Effector memory CD8-positive, alpha-beta T cell (primary cell): ENCODE measurements at places on chromosomes 4 and X.

- no peak overlapping the region for H3K27ac ChIP-seq
- no peak overlapping the region for H3K4me3 ChIP-seq
- no peak for DNase-seq
- H3K27me3 ChIP-seq, result no peaks in the 10 kb centered on the region
These were observed 73.7 kb downstream of the SPCS3 start for GRCh38 chr4:176393306-176394013.

GRCh38 chr4:63296773-63297172 lies 1112.5 kb downstream of the TECRL start:
- H3K4me1 ChIP-seq, result no peaks in the 10 kb centered on the region
- H3K4me3 ChIP-seq, result no peak overlapping the region
- H3K27ac ChIP-seq, result no peak overlapping the region
- no peaks in the 10 kb centered on the region for H3K27me3 ChIP-seq

- no peaks in the 10 kb centered on the region for H3K27me3 ChIP-seq
- peak overlapping the region; percentile 91 for H3K27ac ChIP-seq
- peaks cover 8% of the 10 kb centered on the region for H3K36me3 ChIP-seq
- DNase-seq, result peak; percentile 65
These were observed 16.4 kb upstream of the RUFY3 start for GRCh38 chr4:70705183-70706043.

DNA sequence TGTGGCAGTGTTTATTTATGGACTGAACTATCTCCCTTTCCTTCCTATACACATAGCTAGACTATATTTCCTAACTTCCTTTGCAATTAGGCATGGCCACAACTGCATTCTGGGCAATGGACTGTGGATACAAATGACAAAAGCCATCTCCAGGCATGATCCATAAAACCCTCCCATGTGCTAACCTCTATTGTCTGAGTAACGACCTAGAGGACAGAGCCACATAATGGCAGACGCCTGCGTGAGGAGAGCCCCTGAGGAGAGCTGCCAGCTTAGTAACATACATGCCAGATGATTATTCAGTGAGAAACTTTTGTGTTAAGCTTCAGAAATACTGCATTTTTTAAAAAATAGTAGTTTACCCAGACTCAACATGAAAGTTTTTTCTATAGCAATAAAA lies 142.9 kb downstream of the ADGRA3 start:
- no peak overlapping the region for H3K4me3 ChIP-seq
- H3K27me3 ChIP-seq, result no peaks in the 10 kb centered on the region
- no peak overlapping the region for H3K27ac ChIP-seq

- no peaks in the 10 kb centered on the region for H3K27me3 ChIP-seq
- no peak overlapping the region for H3K27ac ChIP-seq
- no peak overlapping the region for H3K4me3 ChIP-seq
- H3K36me3 ChIP-seq, result no peaks in the 10 kb centered on the region
These were observed 2088.7 kb upstream of the AGA start for GRCh38 chr4:179530958-179531357.

- H3K27me3 ChIP-seq, result no peaks in the 10 kb centered on the region
- H3K4me1 ChIP-seq, result no peaks in the 10 kb centered on the region
- H3K27ac ChIP-seq, result no peak overlapping the region
- DNase-seq, result no peak
- no peaks in the 10 kb centered on the region for H3K36me3 ChIP-seq
- H3K4me3 ChIP-seq, result no peak overlapping the region
These were observed 28.4 kb downstream of the APBB2 start for GRCh38 chr4:41185614-41186592.

- DNase-seq, result no peak
- H3K36me3 ChIP-seq, result no peaks in the 10 kb centered on the region
- no peak overlapping the region for H3K27ac ChIP-seq
- no peaks in the 10 kb centered on the region for H3K27me3 ChIP-seq
- H3K4me1 ChIP-seq, result no peaks in the 10 kb centered on the region
These were observed 61.3 kb upstream of the NFKB1 start for GRCh38 chr4:102439812-102440211.

GRCh38 chr4:126405369-126405982 lies 1090.7 kb downstream of the FAT4 start:
- H3K4me1 ChIP-seq, result no peaks in the 10 kb centered on the region
- no peak overlapping the region for H3K27ac ChIP-seq
- no peaks in the 10 kb centered on the region for H3K36me3 ChIP-seq
- no peaks in the 10 kb centered on the region for H3K27me3 ChIP-seq
- no peak overlapping the region for H3K4me3 ChIP-seq

DNA sequence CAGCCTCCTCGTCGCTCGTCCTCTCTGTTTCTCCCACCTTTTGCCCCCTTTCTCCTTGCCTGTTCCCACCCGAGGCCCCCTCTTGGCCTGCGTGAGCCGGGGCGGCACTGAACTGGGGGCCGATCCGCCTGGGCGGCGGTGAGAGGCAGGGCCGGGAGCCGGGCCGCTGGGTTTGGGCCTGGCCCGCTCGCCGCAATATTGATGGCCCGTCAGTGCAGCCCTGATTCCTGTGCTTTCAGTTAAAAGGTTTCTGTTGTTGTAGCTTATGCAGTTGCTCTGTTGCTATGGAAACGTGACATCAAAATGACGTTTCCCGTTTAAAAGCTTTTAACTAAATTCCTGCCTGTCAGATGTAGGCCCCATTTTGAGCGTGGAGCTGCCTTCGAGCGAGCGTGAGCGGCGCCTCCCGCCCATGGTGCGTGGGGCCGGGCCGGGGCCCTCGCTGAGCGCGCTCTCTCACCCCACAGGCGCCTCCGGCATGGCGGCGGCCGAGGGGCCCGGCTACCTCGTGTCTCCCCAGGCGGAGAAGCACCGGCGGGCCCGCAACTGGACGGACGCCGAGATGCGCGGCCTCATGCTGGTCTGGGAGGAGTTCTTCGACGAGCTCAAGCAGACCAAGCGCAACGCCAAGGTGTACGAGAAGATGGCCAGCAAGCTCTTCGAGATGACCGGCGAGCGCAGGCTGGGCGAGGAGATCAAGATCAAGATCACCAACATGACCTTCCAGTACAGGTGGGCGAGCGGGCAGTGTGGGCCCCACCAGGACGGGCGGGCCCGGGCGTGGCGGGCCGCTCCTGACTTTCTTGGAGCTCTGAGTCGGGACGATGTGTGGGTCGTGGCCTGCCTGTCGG lies at the start of gene MSANTD1:
TSS of gene MSANTD1 (plus strand) at position 349 of the 851 bp plus-strand sequence. CDS start at position 413, 64 bp downstream.
- no peaks in the 10 kb centered on the region for H3K36me3 ChIP-seq
- H3K4me1 ChIP-seq, result no peaks in the 10 kb centered on the region
- H3K27ac ChIP-seq, result no peak within 1 kb of the TSS
- no peak within 1 kb of the TSS for H3K4me3 ChIP-seq
- no peak for DNase-seq

GRCh38 chrX:56519642-56520041 lies 43.8 kb upstream of the UBQLN2 start:
- DNase-seq, result no peak
- no peaks in the 10 kb centered on the region for H3K4me1 ChIP-seq
- H3K36me3 ChIP-seq, result no peaks in the 10 kb centered on the region
- no peak overlapping the region for H3K4me3 ChIP-seq
- H3K27me3 ChIP-seq, result no peaks in the 10 kb centered on the region

- H3K4me1 ChIP-seq, result no peaks in the 10 kb centered on the region
- H3K27me3 ChIP-seq, result no peaks in the 10 kb centered on the region
- H3K4me3 ChIP-seq, result no peak overlapping the region
- no peaks in the 10 kb centered on the region for H3K36me3 ChIP-seq
These were observed 1057.8 kb downstream of the DMD start for GRCh38 chrX:32153585-32153984.

DNA sequence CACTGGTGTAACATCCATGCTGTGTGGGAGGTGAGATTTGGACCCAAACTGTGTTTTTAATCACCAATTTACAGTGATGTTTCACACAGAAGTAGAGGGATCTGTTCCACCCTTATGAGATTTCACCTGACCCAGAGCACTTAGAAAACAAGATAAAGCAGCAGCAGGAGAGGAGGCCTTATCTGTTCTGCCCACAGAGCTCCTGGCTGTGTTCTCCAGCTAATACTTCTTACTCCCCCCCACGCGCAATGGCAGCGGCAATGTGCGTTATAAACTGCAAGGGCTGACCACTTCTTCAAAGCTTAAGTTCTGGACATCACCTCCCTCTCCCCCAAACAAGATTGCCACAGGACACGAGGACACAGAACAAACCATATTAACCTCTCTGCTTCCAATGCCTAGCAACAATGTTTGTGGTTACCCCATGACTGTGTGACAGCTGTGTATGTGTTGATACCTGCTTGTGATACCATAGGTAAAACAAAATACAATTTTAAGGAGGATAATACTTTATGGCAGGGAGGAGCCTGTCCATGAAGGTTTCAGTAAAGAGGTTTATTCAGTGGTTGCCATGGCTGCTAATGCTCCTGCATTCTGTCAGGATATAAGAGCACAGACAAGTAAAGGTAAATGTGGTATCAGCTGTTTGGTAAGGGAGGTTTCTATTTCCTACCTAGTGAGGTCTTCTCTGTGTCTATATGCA lies 210.0 kb downstream of the SOWAHB start:
- DNase-seq, result no peak
- no peaks in the 10 kb centered on the region for H3K36me3 ChIP-seq
- peaks cover 64% of the 10 kb centered on the region for H3K27me3 ChIP-seq
- H3K4me1 ChIP-seq, result peaks cover 12% of the 10 kb centered on the region

- H3K27ac ChIP-seq, result no peak overlapping the region
- no peaks in the 10 kb centered on the region for H3K27me3 ChIP-seq
- no peak overlapping the region for H3K4me3 ChIP-seq
- no peak for DNase-seq
- H3K4me1 ChIP-seq, result no peaks in the 10 kb centered on the region
- H3K36me3 ChIP-seq, result no peaks in the 10 kb centered on the region
These were observed 92.6 kb downstream of the KDR start for GRCh38 chr4:55032788-55033187.

DNA sequence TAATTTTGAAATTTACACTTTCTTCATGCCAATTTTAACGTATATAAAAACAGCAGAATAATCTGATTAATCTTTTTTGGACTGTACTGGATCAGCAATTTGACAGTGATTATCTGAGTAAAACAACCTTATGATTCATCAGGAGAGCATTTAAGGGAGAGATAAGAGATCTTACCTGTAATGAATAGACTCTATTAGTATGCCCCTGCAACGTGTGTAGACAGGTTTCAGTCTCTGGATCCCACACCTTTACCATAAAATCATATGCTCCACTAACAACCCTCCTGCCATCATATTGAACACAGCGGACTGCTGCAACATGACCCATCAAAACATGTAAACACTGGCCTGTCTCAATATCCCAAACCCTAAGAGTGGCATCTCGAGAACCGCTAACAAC lies 210.1 kb downstream of the FBXW7 start:
- no peak overlapping the region for H3K4me3 ChIP-seq
- H3K27me3 ChIP-seq, result no peaks in the 10 kb centered on the region
- no peak for DNase-seq
- peaks cover 42% of the 10 kb centered on the region for H3K36me3 ChIP-seq
